ENCODE measurements at places on chromosomes 2 and 18.

GRCh38 chr2:154849482-154849881 lies 151.0 kb downstream of the KCNJ3 start:
- DNase-seq: no peak

DNA sequence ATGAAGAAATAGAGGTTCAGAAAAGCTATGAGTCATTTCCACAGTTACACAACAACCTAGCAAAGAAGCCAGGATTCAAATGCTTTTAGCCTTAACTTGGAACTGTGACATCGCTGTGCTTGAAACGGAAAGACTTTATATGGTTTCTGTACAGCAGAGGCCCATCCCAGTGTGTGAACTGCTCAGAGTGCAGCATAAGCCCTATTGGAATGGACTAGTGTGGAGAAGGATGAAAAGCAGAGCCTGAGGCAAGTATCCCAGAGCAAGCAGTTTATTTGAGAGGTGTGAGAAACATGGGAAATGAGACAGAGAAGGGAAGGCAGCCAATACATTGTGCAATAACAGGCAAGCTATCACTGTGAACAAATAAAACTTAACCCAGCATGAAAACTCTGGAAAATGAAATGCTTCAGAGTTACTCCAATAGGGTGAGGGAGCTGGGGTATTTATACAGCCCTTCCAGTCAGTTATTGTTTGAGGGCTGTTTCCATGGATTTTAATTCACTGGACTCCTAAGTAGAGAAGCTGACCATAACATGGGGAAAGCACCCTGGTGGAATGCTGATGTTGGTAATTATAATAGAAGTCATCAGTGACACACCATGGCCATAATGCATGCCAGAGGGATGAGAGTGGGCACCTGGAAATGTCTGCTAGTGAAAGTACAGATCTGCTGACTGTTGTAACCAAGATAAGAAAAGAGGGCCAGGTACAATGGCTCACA lies 254.0 kb upstream of the POU3F3 start:
- DNase-seq: no peak

- DNase-seq: no peak
Measured at GRCh38 chr18:3162181-3162580, 57.6 kb downstream of the MYOM1 start.

GRCh38 chr2:67955748-67956603 lies 106.8 kb downstream of the C1D start:
- no peak for DNase-seq

- no peak for DNase-seq
Measured at GRCh38 chr18:10405014-10405493, 49.4 kb upstream of the APCDD1 start.

- DNase-seq: no peak
Measured at GRCh38 chr2:118294063-118294462, 205.8 kb downstream of the INSIG2 start.

DNA sequence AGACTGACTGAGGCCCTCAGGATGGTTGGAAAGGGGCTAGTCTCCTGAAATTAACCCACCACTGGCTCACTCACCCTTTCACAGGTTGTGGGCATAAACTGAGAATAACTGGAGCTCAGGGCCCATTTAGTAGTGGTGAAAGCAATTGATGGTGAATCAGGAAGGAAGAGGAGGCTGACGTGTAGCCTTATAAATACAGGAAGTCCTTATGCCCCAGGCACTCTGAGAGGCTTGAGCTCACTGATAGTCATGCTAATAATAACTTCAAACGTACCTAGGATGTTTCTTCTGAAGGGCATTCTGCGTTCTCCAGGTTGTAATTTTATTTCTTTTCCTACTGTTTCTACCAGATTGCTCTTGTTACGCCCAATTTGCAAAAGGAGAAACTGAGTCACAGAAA lies 328.4 kb downstream of the CLIP4 start:
- DNase-seq: no peak

DNA sequence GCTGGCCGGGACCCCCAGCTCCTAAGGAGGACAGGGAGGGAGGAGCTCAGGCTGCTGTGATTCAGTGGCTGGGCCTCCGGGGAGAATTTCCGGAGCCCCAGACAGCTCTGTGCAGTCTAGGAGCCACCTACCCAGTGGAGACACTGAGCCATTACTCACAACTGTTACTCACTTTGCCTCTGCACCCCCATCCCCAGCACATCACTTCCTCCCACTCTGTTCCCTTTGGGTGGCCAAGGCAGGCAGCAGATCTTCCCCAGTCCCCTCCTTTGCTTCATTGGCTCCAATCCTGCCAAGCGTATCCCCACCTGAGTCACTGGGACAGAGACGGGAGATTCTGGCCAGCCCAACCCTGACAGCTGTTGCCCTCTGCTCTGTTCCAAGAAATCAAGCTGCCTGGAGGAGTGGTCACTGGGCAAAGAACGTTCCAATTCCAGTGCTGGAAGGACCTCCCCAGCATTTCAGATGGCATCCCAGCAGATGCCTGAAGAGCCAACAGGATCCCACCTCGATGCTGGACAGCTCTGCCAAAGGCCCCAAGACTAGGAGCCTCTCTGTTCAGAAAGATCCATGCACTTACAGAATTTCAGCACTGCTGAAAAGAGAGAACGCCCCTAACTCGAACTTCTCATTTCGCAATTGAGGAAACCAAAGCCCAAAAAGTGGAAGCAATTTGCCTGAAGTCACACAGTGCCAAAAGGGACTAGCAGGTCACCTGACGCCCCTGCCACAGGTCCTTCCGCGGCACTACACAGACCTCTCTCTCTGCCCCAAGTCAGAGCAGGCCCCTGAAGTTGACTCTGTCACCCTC lies 68.3 kb downstream of the TNS1 start:
- DNase-seq: no peak

GRCh38 chr2:3141696-3142095 lies 235.9 kb downstream of the EIPR1 start:
- DNase-seq: no peak

DNA sequence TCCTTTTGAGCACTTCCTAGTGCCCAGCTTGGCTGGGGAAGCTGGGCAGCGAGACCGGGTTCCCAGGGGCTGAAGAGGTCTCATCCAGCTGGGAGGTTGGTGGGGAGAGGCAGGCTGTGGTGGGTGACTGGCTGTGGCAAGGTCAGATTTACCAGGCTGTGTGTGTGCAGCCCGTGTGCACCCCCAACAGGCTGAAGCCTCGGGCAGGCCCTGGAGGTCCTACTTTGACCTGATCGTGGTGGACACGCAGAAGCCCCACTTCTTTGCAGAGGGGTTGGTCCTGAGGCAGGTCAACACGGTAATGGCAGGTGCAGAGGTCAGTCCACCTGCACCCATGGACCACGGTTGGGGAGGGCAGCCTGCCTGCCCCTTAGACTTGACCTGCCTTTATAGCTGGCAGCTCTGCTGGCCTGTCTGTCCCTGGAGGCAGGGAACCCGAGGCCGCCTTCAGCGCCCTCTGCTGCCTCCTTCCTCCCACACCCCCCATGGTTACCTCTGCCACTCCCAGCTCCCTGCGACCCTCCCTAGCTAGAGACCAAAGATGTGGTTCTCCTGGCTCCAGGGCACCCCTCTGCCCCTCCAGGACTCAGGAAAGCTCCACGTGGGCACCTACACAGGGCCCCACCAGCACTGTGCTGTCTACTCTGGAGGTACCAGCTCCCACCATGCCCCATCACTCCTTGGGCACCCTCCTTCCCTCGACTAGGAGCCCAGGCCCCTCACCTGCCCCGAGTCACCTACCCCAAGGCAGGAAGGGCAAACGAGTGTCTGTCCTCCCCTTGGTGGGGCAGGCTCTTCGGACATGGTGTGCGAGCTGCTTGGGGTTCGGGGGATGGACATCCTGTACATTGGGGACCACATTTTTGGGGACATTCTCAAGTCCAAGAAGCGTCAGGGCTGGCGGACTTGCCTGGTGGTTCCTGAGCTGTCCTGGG lies 4.0 kb downstream of the NT5DC4 start:
- DNase-seq: no peak

DNA sequence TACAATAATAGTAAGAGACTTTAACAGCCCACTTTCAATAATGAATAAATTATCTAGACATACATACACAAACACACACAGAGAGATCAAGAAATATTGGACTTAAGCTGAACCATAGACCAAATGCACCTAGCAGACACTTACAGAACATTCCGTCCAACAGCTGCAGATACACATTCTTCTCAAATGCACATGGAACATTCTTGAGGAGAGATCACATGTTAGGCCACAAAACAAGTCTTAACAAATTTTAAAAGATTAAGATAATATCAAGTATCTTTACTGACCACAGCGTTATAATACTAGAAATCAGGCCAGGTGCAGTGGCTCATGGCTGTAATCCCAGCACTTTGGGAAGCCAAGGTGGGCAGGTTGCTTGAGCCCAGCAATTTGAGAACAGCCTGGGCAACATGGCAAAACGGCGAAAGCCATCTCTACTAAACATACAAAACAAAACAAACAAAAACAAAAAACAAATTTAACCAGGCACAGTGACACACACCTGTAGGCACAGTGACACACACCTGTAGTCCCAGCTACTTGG lies 7.4 kb downstream of the CERKL start:
- DNase-seq: no peak

- peak; percentile 22 for DNase-seq
Measured at GRCh38 chr2:103161456-103162289, 399.8 kb downstream of the TMEM182 start.

DNA sequence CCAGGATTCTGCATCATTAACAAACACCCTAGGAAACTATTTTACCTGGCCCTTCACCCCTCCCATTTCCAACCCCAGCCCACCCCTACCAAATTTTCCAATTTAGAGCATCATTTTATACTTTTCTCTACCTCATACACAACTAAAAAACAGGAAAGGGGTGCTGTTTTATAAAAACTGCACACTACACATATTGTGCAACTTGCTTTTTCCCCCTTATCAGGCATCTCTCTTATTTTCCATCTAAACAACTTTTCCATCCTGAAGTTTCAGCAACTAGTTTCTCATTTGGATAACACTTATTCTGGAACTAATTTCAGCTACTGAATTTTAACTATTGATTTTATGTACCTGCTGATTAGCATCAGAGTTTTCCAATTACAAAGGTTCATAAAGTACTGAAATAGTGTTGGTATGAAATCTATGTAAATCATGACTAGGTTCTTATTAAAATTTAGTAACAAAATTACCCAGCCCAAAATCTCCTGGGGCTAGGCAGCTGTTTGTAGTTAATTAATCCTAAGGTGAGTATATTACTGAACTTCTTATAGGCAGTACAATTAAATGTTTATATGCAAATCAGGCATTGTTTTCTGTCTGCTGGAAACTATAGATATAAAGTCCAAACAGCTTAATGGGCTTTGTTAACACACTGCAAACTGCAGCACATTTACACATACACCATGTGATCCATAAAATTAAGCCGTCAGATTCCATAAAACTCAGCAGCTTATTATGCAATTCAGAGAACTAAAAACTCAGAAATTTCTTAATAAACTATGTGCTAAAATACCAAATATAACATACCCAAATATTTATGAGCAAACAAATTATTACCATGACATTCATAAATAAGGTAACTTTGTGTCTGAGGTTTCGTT lies 7.9 kb downstream of the SF3B1 start:
- DNase-seq: no peak

GRCh38 chr2:19863303-19864041 lies 38.3 kb downstream of the TTC32 start:
- DNase-seq: peak; percentile 73

GRCh38 chr18:78814766-78815165 lies 164.9 kb upstream of the SALL3 start:
- DNase-seq: no peak

DNA sequence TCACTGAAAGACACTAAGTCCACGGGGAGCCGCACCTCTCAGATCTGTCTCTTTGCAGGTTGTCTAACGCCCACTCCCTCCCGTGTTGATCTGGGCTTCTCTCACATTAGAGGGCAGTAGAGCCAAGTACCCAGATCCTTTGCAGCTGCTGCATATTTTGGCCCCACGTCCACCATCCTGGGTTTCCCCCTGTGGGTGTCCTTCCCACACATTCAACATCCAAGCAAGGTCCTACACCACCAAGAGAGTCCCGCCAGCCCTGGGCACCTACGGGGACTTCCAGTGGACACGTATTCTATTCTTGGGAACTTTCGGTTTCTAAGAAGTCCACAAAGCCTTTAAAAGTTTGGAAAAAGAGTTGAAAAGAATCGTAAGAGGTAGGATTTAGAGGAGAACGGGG lies 116.6 kb downstream of the ATL2 start:
- no peak for DNase-seq

GRCh38 chr2:143175438-143175837 lies 46.2 kb downstream of the ARHGAP15 start:
- no peak for DNase-seq

GRCh38 chr2:232174662-232175061 lies 203.9 kb upstream of the ALPP start:
- DNase-seq: no peak

DNA sequence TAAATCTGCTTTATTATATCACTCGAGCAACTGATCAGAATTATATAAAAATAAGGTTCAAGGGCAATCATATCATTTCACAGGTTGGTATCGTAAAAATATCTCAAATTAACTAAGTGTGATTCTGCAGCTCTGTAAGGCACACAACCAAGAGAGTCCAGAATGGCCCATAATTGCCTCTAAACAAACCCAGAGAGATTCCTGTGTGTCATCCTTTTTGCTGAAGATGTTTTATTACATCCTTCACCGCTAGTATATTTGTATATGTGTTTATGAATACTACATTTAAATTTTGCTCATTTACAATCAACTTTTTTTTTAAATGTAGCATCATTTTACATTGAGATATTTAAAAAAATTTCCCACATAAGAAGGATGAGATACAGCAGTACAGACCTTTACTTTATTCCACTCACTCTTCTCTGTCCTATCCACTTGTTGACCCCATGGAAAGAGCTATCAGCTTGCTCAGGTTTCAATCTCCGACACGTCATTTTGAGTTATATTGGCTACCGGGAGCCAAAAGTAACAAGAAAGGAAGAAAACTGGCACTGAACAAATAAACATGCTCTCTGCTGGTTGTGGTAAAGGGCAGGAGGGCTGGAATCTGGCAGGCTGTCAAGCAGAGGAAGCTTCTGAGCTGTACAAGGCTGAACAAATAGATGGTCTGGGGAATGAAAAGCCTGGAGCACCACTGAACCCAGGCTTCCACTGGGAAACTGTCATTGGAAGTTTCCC lies 23.1 kb downstream of the PLA2R1 start:
- no peak for DNase-seq

GRCh38 chr2:25673300-25674076 lies at the start of gene DTNB:
Gene DTNB (minus strand): TSS chr2:25673577. CDS start chr2:25652660, 20,917 bp downstream.
- DNase-seq: peak; percentile 92

- DNase-seq: no peak
Measured at GRCh38 chr2:232833830-232834229, 36.2 kb upstream of the SNORC start.
